WTC11 (cell line): ENCODE measurements at places on chromosomes 7 and 10.

DNA sequence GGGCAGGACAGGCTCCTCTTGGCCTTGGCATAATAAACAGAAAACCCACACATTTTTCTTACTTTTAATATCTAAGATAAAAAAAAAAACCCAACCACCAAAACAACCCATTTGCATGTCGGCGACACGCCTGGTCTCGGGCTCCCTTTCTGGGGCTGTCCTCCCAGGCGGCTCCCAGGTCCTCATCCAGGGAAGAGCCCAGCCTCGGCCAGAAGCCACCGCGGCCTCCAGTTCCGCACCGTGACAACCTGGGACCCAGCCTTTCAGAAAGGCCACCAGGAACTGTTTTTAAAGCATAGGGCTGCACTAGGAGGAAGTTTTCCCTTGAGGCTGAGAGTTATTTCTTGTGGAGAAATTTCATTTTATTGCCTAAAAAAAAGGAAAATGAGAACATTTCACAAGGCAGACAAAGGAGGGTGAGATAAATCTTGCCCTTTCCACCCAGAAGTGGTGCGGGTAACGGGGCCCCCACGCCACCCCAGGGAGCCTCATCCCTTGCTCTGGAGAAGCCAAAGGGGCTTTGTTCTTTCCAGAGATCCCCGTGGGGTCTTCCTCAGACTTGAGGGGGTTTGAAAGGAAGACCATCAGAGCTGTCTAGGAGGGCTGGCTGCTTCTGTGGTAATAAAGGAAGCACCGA lies 39.2 kb upstream of the MKRN1 start:
- no peak for DNase-seq

DNA sequence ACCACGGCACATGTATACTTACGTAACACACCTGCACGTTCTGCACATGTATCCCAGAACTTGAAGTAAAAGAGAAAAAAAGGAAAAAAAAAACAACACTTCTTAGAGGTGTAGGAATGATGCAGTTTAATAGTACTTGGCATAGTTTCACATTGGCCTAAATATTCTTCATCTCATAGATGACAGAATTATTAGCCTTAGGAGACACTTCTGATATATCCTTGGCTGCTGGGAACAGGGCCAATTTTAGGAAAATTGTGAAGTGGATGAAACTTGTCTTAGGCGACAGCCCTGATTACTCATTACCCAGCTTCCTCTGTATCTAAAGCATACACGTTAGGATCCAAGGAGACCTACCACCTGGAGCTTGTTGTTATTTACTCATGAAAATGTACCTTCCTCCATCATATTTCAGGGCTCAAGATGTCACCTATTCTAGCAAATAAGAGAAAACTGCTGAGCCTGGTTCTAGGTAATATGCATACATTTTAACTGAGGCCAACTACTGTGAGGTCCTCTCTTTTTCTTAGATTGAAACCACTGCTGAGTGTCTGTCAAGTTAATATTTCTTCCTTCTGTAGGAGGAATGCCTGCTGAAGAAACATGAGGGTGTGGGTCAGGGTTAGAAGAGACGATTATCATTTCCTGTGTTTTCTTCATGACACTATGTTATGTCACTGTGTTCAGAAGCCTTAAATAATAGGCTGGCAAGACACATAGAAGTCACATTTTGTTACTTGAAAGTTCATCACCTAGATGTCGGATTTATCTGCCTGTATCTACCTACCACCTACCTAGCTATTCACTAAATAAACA lies 44.3 kb downstream of the CPED1 start:
- no peak for DNase-seq

GRCh38 chr10:60911715-60912114 lies 32.3 kb downstream of the RHOBTB1 start:
- no peak for DNase-seq

DNA sequence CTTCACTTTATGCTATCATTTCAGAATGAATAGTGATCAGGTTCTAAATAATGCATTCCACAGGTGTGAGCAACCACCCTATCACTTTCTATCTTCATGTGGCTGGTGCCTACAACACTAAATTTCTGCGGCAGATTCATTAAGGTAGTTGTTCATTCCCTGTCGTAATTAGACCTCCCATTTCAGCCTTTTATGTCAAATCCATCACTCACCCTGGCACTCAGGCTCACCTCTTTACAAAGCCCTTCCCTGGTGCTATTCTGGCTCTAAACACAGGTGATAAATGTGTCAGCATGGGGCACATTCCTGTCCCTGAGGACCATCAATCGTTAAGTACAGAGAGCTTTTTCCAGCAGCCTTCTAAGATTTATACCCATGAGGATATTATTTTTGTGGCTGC lies 300.0 kb upstream of the C7orf33 start:
- DNase-seq, result no peak

GRCh38 chr7:142471820-142472219 lies 214.0 kb upstream of the PRSS58 start:
- no peak for DNase-seq

DNA sequence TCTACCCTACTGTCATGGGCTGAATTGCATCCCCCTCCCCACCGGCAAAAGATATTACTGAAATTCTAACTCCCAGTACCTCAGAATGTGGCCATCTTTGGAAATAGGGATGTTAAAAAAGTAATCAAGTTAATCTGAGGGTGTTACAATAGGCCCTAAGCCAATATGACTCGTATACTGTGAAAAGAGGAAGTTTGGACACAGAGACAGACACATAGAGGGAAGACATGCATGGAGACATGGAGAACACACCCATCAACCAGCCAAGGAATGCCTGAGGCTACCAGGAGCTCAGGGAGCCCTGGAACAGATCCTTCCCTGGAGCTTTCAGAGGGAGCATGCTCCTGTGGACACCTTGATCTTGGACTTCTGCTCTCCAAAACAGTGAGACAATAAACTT lies 138.2 kb upstream of the ADO start:
- no peak for DNase-seq

DNA sequence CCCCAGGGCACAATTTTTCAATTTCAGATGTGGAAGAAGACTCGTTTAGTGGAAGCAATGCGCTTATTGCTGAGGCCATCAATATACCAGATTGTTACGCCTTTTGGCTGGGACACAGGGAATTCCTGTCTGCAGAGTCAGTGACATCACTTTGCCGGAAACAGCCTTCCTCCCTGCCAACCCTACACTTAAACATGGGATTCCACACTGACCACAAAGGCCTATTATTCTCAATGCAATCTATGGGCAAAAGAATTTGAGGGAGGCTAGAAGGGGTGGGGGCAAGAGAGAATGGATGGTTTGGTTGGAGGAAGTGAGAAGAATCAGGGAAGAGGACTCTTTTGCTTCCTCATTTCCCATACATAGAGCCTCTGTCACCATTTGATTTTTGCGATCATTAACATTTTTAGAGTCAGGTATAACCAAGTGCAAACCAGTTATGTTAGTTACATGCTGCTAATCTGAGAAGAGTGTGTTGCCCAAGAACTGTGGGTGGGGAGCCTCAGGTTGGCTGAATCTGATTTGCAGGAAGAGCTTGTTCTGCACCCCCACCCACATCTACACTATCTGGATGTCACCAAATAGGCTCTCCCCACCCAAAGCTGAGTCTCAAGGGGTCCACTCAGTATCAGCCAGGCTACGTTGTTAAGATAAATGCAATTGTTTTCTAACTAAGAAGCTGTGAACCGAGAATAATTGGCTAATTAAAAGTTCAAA lies 58.2 kb downstream of the ENTPD1 start:
- no peak for DNase-seq

- no peak for DNase-seq
Observed at GRCh38 chr10:2895594-2896196, 171.7 kb upstream of the PFKP start.

GRCh38 chr7:100943693-100944092 lies 5.6 kb upstream of the MUC3A start:
- no peak for DNase-seq

- DNase-seq, result no peak
Observed at GRCh38 chr7:77226357-77226839, 26.8 kb upstream of the FGL2 start.

- DNase-seq, result no peak
Observed at GRCh38 chr10:102683736-102684135, 30.5 kb downstream of the ARL3 start.

DNA sequence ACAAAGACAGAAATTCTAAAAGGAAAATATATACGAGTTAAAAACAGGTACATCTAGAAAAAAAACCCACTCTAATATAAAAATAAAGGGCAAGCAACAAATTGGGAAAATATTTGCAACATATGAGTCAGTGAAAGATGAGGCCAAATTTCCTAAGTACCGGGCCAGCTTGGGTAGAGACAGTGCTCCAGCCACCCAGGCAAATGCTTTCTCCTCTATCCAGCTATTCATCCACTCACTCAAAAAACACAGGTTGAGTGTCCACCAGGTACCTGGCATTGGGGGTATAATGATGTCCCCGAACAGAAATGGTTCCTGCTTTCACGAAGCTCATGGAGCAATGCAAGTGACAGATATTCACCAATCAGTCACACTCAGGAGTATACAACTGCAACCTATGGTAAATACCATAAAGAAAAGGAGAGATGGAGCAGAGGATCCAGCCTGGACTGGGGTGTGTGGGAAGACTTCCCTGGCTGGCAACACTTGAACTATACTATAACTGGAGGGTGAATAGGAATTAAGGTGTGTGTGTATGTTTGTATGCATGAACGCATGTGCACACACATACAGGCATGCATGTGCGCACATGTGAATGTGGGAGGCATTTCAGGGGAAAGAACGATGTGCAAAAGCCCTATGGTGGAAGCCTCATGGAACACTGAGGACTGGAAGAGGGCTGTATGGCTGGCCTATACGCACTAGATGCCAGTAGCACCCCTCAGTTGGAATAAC lies 2.3 kb downstream of the ARHGAP22 start:
- DNase-seq, result no peak

- DNase-seq, result no peak
Observed at GRCh38 chr10:89710753-89711152, 9.4 kb downstream of the KIF20B start.

DNA sequence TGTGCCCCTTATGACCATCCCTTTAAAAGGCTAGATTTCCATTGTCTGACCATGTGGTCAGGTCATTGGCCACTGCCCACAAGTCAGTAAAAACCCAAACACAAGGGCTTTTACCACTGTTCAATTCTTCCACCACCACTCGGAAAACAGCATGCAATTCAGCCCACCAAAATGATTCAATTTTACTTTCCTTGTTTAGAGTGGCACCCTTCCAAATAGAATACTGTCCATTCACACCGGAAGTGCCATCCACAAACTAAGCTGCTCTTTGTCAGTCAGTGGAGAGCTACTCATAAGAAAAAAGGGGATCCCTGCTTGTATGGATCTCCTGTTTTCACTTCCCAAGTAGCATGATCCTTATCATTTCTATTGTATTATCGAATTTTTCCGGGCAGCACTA lies 350.7 kb upstream of the MBL2 start:
- DNase-seq, result no peak

DNA sequence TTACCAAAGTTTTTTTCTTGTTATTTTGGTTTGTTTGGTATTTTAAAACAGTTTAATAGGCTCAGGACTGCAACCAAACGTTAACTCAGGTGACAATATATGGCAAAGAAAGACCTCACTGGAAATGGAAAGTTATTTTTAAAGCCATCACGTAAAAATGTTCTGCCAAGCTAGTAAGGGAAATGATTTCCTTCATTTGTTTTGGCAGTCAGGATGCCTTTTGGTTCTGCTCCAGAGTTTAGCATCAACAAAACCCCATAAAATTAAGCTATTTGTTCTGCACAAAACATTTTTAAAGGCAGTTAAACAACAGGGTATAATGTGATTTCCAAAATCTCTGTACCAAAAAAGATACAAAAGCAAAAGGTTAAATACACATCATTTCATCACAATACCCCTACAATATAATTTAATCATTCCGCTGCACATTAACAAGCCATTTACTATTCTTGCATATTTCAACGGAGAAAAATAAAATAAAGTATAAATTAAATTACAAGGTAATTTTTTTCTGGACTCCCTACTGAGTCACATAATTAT lies 172.4 kb downstream of the SEMA3E start:
- DNase-seq, result no peak

DNA sequence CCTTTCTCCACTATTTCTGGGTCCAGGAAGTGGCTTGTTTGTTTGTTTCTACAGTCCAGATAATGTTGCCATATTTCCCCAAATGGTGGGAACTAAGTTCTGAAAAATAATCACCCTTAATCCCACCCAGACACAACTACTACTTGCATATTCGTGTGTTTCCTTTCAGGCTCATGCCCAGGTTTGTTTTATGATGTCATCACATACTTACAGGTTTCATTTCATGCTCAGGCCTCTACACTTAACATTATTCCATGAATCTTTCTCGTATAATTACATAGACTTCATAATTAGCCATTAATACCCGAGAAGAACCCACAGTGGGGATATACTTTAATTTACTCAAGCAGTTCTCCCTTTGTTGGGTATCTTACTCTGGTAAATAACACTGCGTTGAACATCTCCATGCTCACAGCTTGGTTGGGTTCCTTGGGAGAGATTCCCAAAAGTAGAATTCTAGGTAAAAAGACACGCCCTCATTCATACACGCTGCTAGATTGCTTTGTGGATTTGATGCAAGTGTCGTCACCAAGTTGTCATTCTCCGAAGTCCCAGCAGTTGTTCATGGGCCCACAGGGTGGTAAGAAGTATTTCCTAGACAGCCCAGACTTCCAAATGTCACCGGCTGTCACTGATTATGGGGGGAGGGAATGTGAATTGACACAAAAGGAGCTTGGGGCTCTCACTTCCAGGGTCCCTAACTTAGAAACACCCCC lies 42.6 kb downstream of the UNC5B start:
- DNase-seq, result no peak

DNA sequence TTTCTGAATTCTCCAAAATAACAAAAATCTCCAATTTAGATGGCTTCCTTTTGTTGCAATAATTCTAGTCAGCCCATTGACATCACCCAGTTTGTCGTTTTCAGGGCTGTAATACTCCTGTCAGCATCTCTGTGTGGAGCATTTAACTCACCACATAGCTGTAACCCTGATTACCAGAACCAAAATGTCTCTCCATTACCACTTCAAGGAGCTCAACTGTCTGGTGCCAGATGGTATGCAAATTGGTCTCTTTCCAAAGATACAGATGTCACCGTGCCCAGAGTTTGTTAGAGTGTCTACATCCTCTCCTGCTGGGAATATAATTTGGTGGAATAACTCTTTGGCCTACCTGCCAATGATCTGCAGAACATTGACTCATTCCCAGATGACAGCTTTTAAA lies 350.3 kb upstream of the POT1 start:
- no peak for DNase-seq

DNA sequence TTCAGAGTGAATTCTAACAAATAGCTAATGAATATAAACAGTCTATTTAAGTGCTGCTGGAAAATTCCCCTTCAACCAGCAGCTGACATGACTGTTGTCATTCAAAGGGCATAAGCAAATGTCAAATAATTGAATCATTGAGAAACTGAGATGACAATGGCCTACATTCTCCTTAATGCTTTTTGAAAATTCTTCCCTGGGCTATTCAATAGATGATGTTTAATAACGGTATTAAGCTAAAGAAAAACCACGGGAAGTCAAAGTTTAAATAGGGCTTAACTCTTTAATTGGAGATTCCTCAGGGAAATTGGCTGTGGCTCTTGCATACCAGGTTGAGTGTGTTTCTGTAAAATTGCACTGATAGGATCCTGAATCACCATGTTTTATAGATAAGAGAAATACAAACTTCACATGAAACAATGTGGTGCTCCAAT lies 77.0 kb downstream of the ARL4A start:
- no peak for DNase-seq
